CD4-positive, alpha-beta T cell treated with Interleukin-6 for 4 hours (primary cell): ENCODE measurements at places on chromosomes 4 and X.
A peak's percentile ranks its signal among the peaks of the same experiment; 100 is the strongest.

- no peak for DNase-seq
These were observed 28.8 kb upstream of the PCSK1N start for GRCh38 chrX:48864210-48864609.

DNA sequence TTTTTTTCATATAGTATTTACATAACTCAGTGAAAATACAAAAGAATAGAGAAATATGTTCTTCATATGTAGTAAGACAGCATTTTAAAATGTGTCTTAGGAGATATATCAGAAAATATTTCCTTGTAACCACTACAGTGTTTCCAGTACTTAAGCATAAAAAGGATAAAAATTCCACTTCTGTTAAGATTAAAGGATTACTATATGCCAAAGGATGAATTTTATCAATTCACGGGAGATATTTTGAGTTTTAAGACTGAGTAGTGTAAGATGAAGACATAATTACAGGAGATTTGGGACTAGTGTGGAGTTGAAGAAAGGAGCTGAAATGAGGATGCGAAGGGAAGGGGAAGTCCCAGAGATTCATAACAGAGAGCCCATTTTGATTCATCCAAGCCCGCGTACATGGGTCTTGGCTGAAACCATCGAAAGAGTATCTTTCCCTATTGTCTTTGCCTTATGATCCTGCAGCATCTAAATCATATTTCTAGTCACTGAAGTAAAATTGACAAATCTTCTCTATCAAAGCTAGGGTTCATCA, 58.7 kb downstream of the MAD2L1 start:
- no peak for DNase-seq

DNA sequence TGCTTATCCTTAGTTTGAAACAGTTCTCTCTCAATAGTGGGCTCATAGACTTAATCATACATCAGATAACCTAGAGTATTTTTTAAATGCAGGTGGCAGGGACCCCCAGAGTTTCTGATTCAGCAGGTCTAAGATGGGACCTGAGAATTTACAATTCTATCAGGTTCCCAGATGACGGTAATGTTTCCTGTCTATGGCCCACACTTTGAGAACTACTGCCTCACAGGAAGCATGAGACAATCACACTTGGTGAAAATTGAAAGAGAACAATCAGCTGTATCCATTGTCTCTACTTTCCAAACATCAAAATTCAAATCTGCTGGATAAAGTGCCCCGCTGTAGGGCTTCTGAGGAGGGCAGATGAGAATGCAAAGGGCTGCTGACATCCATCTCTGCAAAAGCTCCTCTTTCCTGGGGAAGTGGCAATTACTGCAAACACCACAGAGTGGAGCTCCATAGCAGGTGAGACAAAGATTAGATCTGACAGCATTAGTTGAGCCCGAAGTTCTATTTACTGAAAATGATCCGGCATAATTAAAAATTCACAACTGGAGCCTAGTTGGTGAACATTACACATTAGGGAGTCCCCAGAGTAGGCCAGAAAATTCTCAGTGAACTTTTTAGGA, 187.8 kb upstream of the MBNL3 start:
- DNase-seq = no peak

- DNase-seq = no peak
These were observed 291.7 kb downstream of the KCNIP4 start for GRCh38 chr4:21656832-21657231.

DNA sequence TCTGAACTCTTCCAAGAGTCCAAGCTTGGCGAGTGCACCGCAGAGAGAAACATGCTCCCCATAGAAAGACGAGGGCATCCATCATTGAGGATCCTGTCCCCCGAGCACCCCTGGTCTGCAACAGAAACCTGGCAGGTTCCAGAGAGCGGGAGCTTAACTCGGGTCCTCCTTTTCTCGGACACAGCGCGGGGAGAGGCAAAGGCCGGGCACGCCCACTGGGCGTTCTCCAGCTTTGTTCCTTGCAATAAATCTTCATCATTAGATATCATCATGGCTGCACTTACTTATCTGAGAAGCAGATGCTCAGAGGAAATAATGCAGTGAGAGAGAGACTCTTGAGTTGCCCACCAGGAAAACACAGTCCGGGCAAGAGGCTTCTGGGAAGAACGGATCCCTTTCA, 90.1 kb upstream of the PSAPL1 start:
- DNase-seq = no peak

GRCh38 chr4:38566806-38567398, 97.1 kb upstream of the KLF3 start:
- DNase-seq = no peak

DNA sequence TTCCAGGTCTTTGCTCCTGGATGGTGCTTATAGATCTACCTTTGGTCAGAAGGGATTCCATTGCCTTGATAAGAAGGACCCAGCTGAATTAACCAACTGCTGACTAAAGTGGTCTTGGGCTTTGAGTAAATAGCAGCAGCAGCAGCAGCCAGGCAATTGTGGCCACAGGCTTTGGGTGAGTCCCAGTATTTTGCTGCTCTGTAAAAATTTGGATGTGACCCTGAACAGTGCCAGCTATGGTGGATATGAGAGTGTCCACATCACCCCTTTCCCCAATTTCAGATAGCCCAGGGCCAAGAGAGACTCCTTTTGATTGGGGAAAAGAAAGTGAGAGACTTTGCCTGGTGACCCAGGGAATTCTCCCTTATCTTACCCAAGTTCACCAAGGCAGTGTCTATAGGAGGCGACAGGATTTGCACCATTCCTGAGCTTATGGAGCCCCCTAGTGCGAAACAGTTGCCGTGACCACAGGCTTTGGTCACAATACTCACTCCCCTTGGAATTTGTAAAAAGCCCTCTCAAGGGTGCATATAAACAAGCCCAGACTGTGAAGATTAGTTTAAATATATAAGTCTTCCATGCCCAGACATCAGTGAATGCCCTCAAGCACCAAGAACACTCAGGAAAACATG, 518.0 kb downstream of the TMA16 start:
- peak; percentile 57 for DNase-seq

DNA sequence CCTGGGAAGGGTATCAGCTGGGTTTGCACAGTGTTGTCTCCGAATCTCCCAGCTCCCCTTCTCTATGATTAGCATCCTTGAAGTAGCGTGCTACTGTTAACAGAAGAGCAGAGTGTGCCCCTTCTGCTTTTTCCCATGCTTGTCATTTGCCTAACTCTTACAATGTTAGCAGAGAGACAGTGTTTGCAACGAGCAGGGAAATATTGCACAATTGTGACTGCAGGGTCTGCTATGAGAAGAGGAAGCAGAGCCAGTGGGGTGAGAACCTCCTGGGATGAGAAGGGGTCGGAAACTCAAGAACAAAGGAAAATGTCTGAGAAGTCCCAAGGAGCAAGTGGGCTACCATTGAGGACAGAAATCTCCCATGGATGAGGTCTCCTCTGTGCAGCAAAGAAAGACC, 7.8 kb upstream of the CHRNA9 start:
- DNase-seq = no peak

DNA sequence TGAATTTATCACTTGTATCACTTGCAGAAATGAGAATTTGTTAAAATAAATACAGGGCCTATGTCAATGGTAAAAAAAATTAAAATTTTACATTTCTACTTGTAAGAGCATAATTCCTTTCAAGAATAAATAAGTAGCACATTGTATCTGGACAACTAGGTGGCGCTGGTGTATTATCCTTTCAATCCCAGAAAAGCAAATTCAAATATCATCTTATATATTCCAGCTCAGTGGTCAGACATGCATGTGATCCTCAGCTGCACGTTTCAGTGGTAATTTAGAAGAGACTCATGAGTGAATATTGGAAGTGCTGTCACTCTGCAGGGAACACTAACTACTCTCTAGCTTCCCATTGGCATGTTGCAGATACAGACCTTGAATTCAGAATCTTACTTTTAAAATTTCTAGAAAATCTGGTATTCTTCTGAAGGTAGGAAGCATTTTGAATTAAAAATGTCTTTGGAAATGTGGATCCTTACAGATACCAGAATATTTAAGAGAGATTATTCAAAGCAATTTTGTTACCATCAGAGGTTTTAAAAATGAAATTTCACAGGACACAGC, 1414.7 kb upstream of the TENM3 start:
- DNase-seq = no peak

GRCh38 chrX:38937926-38938325, 136.7 kb downstream of the MID1IP1 start:
- DNase-seq = no peak
